GM23338 (cell line): ENCODE measurements at places on chromosomes 2 and 18.

DNA sequence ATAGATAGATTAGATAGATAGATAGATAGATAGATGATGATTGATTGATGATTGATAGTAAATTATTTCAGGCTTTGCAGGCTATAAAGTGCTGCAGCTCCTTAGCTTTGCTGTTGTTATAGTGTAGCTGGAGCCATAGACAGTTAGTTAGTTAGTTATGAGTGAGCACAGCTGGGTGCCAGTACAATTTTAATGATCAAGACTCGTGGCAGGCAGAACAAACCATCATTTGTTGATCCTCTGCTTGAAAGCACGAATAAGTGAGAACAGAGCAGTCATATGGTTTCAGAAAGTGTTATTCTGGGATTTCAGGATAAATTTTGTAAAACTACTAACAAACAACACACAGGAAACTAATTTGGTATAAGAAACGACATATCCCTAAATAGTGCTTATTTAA, 53.9 kb downstream of the THOC1 start:
- no peak for DNase-seq

DNA sequence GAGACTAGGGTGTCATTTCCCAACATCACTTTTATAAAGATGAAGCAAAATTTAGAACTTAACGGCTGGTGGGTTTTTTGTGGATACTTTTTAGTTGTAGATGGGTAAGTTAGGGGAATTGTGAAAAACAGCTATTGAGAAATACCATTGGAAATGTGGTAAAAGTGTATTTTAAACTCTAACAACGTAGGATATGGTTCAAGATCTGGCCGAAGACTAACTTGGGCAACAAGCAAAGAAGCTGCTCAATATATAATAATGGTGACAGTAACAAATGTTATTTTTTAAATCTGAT, 1.6 kb downstream of the DNAH7 start:
- no peak for DNase-seq

DNA sequence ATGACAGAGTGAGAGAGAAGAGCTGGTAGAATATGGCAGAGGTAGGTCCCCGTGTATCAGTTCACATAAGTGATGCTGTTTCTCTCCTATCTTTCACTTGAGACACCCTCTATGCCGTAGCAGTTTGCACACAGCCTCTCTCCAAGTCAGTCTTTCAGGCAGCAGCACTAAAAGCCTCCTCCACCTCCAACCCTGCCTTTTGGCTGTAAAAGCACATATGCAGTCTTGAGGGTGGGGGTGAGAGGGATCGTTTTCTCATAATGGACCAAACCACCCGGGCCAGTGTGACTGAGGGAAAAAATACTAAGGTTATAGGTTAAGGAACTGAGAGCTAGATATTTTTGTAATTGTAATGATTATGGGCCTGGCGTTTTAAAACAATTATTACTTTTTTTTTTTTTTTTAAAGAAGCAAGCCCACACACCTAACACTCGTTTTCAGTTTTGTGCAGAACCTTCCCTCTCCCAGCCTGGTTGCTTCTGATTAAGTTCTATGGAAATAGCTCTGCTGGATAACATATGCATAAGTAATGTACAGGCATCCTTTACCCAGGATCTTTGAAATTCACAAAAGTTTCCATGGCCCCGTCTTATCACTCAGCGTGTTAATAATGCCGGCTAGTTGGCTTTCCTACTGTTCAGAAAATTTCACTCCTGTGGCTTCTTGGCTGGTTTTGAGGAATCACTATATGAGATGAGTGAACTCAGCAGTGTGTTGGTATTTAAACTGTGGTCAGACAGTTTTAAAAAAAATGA, 112.2 kb upstream of the MEIS1 start:
- DNase-seq, result no peak

DNA sequence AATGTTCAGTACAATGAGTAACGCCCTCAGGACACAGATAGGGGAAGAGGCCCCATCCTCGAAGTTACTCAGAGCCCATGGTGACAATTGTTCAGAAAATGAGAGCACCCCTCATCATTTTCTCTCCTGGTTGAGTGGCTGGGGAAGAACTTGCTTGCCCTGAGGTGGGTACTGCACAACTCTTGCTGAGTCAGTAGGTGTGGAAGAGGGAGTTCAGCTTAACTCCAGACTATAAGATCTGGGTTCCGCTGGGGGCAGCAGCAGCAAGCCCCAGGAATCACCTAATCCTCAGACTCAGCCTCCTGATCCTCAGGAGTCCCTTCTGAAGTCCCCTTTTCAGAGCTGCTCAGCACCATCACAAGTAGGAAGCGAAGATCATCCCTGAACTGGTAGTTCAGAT, 123.7 kb downstream of the PIEZO2 start:
- DNase-seq, result no peak

DNA sequence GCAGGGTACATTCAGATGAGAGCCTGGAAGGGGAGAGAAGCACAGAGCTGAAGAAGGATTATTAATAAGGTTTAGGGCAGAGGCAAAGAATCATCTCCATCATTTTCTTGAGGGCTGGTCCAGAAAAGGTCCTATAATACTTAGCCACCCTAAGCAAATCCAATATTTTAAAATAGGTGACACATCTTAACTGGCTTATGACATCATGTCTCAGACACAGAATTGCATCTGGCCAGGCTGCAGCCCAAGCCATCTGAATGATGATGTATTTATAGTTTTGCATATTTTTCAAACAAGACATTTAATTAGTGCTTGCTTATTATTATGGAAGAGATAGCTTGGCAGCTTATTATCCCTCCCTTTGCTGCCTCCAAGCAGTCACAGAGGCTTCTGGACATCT, 571.3 kb downstream of the SUCLG1 start:
- no peak for DNase-seq

- no peak for DNase-seq
Measured at GRCh38 chr2:218228366-218229090, 11.5 kb downstream of the ARPC2 start.

- no peak for DNase-seq
Measured at GRCh38 chr2:25543939-25544338, 129.4 kb downstream of the DTNB start.

DNA sequence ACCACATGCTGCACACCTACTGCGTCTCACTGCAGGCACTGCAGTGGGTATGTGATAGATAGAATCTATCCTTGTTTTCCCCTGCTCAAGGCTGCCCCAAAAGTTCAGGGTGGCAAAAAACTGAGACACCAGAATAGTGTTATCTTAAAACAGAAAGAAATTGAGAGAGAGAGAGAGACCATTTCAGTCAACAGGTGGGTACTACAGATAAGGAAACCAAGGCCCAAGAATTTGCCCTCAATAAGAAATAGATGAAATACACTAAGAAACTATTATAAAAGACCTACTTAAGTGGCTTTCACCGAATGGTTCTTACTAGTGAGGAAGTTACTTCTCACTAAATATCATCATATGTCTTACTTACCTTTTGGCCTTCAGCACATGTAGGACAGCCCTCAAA, 27.9 kb downstream of the EPG5 start:
- no peak for DNase-seq

- no peak for DNase-seq
Measured at GRCh38 chr2:231009236-231009919, 13.5 kb downstream of the SPATA3 start.

GRCh38 chr18:78762753-78763152, 216.9 kb upstream of the SALL3 start:
- no peak for DNase-seq

GRCh38 chr2:137846993-137847392, 117.3 kb upstream of the HNMT start:
- no peak for DNase-seq

DNA sequence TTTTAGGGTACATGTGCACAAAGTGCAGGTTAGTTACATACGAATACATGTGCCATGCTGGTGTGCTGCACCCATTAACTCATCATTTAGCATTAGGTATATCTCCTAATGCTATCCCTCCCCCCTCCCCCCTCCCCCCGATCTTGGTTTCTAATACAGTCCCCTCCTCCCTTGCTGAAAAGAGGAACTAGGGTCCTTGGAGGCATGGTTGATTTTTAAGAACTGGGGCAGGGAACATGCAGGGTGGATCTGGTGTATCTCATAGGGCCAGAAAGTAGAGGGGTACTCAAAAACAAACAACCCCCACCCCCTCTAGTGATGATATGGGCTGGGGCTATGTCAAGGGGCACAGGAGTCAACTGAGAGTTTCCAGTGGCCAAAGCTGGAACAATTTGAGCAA, 153.4 kb downstream of the UBR3 start:
- DNase-seq, result no peak

DNA sequence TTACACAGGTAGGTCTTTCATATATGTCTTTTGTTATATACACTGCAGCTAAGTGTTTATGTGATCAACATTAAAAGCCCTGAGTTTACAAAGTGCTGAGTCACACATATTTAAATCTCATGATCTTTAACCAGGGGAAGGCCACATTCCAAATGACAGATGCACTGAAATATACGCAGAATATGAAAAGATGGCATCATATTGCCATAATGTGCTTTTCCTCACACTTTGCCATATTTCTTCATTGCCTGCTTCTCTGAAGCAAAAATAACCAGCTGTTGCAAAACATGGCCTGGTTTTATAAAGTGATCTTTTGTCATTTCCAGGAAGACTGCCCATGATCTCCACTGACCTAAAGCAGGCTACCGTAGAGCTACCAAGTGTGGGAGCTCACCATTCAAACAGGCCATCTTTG, 93.5 kb upstream of the MAPRE2 start:
- DNase-seq, result no peak

DNA sequence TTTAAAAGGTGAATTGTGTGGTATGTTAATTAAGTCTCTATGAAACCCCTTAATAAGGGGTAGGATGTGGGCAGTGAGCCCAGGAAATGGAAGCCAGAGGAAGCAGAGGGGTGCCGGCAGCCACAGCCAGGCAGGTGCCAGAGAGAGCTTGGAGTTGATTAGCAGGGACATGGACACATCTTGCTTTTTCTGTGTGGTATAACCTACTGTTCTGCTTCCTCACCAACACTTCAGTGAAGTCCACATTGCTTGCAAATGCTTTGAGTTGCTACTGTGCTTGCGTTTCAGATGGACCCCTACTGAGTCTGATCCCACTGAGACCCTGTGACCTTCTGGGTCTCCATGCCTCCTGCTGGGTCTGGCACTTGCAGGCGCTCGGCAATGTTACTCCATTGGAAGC, 30.3 kb upstream of the ARHGEF4 start:
- DNase-seq, result no peak

GRCh38 chr2:240619506-240620148, 5.7 kb upstream of the GPR35 start:
- DNase-seq, result no peak

DNA sequence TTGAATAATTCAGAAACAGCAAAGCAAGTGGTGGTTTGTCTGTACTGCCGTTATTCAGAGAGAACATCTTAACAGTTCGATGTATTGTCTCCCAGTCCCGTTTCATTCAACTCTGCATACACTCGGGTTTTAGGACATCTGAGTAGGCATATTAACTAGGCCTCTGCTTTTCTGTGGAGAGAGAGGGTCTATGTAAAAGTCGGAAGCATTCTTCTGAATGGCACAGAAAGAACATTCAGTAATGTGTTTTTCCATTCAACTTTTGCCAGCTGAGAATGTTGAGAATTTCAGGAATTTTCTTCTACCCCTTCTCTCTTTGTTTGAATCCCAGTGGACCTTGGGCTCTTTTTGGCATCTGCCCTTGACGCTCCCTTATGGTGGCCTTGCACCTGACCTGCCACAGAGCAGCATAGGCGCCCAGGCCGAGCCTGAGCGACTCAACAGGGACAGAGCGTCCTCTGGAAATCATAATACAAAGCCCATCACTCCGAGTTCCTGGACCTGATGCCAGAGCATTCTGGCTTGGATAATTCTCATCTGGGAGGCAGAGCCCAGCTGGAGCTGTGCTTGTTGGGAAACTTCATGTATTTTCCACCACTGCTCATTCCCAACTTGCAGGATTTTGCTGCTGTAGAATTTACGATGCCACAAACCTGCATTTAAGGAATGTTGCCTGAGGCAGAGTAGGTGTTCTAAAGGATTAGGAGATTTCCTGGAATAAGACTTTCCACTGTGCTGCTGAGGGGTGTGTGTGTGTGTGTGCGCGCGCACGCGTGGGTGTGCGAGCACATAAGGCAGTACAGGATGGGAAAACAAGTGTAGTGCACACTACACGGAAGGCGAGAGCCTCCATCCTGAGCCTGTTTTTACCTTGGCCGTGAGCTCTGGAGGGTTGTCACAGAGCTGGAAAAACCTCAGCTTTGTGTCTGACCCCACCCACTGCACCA, 77.2 kb upstream of the TXNDC2 start:
- peak; percentile 93 for DNase-seq

- no peak for DNase-seq
Measured at GRCh38 chr2:128414351-128414750, 95.7 kb upstream of the HS6ST1 start.

DNA sequence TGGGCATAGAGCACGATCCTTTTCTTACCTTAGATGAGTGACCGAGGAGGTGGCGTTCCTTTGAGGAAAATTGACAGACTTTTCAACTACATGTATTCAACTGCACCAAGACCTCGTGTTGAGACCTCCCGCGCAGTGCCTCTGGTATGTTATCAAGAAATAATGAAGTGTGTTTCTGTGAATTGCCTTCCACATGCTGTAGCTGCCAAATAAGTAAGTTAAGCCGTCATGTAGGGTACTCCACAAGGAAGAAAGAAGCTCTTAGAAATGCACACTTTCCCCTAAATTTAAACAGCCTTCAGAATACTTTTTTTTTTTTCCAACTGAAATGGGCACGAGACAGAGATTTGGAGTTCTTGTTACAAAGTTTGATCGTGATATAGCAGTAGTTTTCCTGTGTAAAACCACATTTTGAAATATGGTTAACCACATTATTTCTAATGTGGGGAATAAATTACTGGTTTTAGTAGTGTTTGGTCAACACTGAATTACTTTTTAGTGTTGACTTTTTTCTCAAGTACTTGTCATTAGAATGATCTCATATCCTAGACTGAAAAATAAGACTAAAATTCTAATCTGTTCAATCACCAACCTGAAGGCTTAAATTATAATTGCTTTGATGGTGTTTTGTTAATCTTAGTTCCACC, 30.5 kb downstream of the PDK1 start:
- no peak for DNase-seq

DNA sequence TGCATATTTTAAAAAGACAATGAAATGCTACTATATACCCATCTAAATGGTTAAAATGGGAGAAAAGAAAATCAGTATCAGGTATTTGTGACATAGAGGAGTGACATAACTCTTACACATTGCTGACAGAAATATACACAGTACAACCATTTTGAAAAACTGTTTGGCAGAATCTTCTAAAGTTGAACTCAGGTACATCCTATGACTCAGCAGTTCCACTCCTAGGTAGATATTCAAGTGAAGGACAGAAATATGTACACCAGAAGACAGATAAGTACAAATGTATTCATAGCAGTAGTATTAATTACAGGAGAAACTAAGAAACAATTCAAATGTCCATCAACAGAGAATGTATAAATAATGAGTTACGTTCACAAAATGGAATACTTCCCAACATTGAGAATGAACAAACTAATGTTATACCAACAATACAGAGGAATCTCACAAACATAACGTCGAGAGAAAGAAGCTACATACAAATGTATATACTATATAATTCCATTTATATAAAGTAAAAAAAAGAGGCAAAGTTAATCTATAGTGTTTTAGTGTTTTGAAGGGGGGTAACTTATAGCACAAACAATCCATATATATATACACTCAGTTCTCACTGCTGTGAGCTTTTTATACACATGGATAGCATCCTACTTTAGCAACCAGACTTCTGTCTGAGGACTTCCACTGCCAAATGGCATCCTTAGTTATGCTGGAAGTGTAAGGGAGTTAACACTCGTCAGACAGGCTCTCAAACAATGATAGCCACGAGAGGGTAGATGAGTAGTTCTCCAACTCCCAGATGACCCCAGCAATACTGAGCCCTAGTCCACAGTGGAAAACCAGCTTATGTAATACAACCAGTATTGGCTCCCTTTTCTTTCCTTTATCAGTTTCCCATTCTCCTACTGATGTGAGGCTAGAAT, 172.5 kb downstream of the NBAS start:
- no peak for DNase-seq
